ENCODE measurements at places on chromosomes 3 and 15.

GRCh38 chr3:139638518-139638917, 39.3 kb downstream of the NMNAT3 start:
- no peaks in the 10 kb centered on the region for H3K4me1 ChIP-seq
- no peak for DNase-seq
- no peak overlapping the region for H3K27ac ChIP-seq
- no peaks in the 10 kb centered on the region for H3K36me3 ChIP-seq
- H3K4me3 ChIP-seq = no peak overlapping the region

DNA sequence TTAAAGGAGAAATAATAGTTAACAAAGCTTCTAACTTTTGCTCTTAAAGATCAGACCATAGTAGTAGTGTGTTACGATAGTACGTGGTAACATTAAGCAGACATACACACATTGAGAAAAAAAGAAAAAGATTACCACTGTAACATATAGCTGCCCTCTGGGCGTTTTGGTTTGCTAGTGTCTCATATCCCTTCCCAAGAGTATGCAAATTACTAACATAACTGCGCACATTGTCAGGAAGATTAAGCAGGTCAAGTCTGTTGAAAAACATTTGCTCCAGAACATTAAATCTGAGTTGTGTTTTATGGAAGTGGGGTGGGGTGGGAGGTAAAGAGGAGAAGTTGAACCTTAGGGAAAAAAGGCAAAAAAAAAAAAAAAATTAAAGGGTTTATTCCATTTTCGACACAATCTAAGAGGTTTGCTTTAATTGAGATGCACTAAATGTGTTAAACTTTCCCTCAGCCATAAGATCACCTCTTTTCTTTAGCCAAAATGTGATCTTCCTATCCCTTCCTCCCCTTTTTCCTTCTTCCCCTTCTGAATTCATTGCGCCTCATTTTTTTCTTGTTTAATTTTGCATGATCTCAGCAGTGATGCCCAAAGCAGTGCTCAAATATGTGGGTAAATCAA, 1.5 kb upstream of the LRIG1 start:
- peaks cover 1% of the 10 kb centered on the region for H3K4me1 ChIP-seq
- H3K27me3 ChIP-seq = peaks cover 3% of the 10 kb centered on the region
- H3K27ac ChIP-seq = no peak overlapping the region

- H3K27ac ChIP-seq = no peak overlapping the region
- no peak for DNase-seq
- no peaks in the 10 kb centered on the region for H3K27me3 ChIP-seq
- H3K4me3 ChIP-seq = no peak overlapping the region
These were observed 11.9 kb downstream of the POMGNT2 start for GRCh38 chr3:43093974-43094373.

DNA sequence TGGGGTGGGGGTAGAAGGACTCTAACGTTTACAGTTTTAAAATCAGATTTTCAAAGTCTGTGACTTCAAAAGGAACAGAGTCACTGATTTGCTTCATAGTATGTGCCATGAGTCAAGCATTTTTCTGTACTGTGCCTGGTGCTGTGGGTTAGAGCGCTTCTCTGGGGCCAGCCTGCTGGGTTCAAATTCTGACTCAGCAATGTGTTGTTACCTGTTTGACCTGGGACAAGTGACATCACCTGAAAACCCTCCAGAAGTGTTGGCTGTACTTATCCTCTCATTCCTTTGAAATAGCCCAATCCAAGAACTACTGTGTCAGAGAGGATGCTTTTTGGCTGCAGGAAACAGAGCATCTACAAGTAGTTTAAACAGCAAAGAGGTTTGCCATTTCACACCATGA, 101.7 kb downstream of the LSM3 start:
- peaks cover 5% of the 10 kb centered on the region for H3K27me3 ChIP-seq
- no peaks in the 10 kb centered on the region for H3K36me3 ChIP-seq
- H3K4me1 ChIP-seq = no peaks in the 10 kb centered on the region
- no peak overlapping the region for H3K4me3 ChIP-seq
- no peak overlapping the region for H3K27ac ChIP-seq

DNA sequence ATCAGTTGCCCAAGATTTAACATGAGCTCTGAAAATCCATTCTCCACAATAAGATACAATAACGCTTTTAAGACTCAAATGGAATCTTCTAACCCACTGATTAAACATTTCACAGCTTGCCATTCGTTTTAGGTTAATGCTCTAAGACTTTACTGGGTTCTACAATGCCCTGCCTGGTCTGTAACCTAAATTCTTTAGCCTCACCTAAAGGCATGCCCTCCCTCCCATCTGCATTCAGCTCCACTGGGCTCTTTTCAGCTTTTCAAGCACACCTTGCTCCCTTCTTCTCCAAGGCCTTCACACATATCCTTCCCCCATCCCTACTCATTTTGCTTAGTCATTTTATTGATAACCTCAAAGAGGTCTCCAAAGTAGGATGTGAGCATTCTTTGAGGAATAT, 290.9 kb downstream of the LSAMP start:
- H3K36me3 ChIP-seq = no peaks in the 10 kb centered on the region
- no peaks in the 10 kb centered on the region for H3K4me1 ChIP-seq
- H3K27me3 ChIP-seq = no peaks in the 10 kb centered on the region
- DNase-seq = no peak
- H3K4me3 ChIP-seq = no peak overlapping the region

DNA sequence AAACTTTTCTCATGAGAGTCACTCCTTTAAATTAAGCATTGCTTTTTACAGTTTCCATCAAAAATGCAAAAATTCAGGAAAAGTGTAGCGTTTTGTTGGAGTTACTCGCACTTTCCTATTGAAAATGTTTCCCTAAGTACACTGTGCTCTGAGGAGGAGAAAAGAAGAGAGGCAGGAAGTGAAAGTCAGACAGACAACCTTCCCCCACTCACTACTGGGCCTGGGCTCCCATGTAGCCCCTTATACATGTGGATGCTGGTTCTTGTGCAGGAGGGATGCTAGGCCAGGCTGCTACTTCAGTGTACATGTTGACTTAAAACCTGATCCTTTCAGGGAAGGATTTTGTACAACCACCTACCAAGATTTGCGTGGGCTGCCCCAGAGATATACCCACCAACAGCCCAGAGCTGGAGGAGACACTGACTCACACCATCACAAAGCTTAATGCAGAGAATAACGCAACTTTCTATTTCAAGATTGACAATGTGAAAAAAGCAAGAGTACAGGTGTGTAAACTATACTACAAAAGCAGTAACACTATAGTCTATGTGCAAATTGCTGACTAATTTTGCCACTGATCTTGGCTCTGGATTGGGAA, 15.1 kb downstream of the KNG1 start:
- DNase-seq = no peak
- no peaks in the 10 kb centered on the region for H3K36me3 ChIP-seq
- no peak overlapping the region for H3K4me3 ChIP-seq
- peaks cover 7% of the 10 kb centered on the region for H3K27me3 ChIP-seq
- no peak overlapping the region for H3K27ac ChIP-seq

GRCh38 chr3:30069056-30069455, 537.3 kb upstream of the TGFBR2 start:
- H3K4me3 ChIP-seq = no peak overlapping the region
- no peaks in the 10 kb centered on the region for H3K36me3 ChIP-seq
- no peak overlapping the region for H3K27ac ChIP-seq
- no peaks in the 10 kb centered on the region for H3K4me1 ChIP-seq

GRCh38 chr3:37969596-37970100, 20.9 kb upstream of the VILL start:
- H3K27ac ChIP-seq = no peak overlapping the region
- peaks cover 29% of the 10 kb centered on the region for H3K36me3 ChIP-seq
- H3K27me3 ChIP-seq = no peaks in the 10 kb centered on the region

DNA sequence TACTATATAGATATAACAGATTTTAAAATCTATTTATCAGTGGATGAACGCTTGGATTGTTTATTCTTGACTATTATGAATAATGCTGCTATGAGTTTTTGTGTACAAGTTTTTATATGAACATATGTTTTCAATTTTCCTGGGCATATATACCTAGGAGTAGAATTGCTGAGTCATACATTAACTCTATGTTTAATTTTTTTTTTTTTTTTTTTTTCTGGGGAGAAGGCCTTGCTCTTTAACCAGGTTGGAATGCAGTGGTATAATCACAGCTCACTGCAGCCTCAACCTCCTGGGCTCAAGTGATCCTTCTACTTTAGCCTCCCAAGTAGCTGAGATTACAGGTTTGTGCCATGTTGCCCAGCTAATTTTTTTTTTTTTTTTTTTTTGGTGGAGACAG, 9.1 kb downstream of the CIDEC start:
- H3K4me3 ChIP-seq = no peak overlapping the region
- peak overlapping the region; percentile 65 for H3K27ac ChIP-seq
- peaks cover 7% of the 10 kb centered on the region for H3K4me1 ChIP-seq
- no peaks in the 10 kb centered on the region for H3K36me3 ChIP-seq
- no peaks in the 10 kb centered on the region for H3K27me3 ChIP-seq

- no peaks in the 10 kb centered on the region for H3K27me3 ChIP-seq
- H3K4me1 ChIP-seq = peaks cover 6% of the 10 kb centered on the region
- H3K4me3 ChIP-seq = no peak overlapping the region
- peaks cover 13% of the 10 kb centered on the region for H3K36me3 ChIP-seq
- DNase-seq = peak; percentile 41
- no peak overlapping the region for H3K27ac ChIP-seq
These were observed 5.0 kb upstream of the IL17RE start for GRCh38 chr3:9897408-9898372.

GRCh38 chr3:30007668-30008067, 598.7 kb upstream of the TGFBR2 start:
- peaks cover under 1% of the 10 kb centered on the region for H3K4me1 ChIP-seq
- no peak for DNase-seq
- no peak overlapping the region for H3K4me3 ChIP-seq
- H3K36me3 ChIP-seq = no peaks in the 10 kb centered on the region
- H3K27me3 ChIP-seq = no peaks in the 10 kb centered on the region

DNA sequence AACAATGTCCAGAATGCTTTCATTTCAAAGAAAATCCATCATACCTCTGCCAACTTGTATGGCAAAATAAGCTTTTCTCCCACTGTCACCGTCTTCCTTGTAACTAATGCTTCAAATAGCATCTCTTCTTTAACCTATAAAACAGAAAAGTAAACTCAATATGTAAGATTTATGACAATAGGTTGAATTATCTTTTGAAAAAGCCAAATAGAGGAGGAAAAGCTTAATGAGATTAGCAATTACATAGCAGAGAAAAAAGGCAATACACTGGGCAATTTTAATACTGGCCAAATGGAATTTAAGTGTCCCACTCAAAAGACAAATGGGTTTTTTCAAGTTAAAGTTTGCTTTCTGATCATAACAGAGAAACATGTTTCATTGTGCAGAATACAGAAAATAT, 118.1 kb downstream of the MYO9A start:
- H3K4me1 ChIP-seq = no peaks in the 10 kb centered on the region
- H3K27ac ChIP-seq = no peak overlapping the region
- H3K4me3 ChIP-seq = no peak overlapping the region
- no peaks in the 10 kb centered on the region for H3K36me3 ChIP-seq
- no peaks in the 10 kb centered on the region for H3K27me3 ChIP-seq

- H3K4me1 ChIP-seq = 0 out of 2 replicates have a peak, but pooled peaks cover 2% of the 10 kb centered on the region
- H3K27ac ChIP-seq = no peak overlapping the region
- H3K4me3 ChIP-seq = no peak overlapping the region
- DNase-seq = no peak
- H3K36me3 ChIP-seq = no peaks in the 10 kb centered on the region
These were observed 4.6 kb downstream of the ATP11B start for GRCh38 chr3:182797876-182798275.

DNA sequence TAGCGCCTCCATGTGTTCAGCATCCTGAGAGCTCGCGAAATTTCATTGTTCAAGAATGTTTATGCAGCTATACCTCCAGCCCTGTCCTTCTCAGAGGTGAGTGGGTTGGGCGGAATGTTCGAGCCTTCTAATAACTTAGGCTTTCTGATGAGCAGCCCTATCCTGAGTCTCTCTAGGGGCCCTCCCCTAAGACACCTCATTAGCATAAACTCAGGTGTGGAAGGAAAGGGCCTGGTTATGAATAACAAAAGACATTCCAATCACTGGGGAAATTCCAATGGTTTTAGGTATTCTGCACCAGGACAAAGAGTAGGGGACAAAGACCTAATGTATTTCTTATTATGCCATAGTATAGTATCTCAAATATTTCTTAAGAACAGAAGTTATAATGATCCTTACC, 138.1 kb upstream of the PDZRN3 start:
- peaks cover 8% of the 10 kb centered on the region for H3K4me1 ChIP-seq
- no peak overlapping the region for H3K4me3 ChIP-seq
- H3K27me3 ChIP-seq = no peaks in the 10 kb centered on the region
- no peaks in the 10 kb centered on the region for H3K36me3 ChIP-seq

GRCh38 chr3:49025005-49025792, 3.3 kb downstream of the NDUFAF3 start:
- H3K4me1 ChIP-seq = peaks cover 6% of the 10 kb centered on the region
- no peak for DNase-seq
- no peak overlapping the region for H3K4me3 ChIP-seq

- H3K27ac ChIP-seq = no peak overlapping the region
- DNase-seq = peak; percentile 19
- no peaks in the 10 kb centered on the region for H3K27me3 ChIP-seq
- no peaks in the 10 kb centered on the region for H3K4me1 ChIP-seq
These were observed 1546.5 kb downstream of the OTOL1 start for GRCh38 chr3:163043074-163043473.

DNA sequence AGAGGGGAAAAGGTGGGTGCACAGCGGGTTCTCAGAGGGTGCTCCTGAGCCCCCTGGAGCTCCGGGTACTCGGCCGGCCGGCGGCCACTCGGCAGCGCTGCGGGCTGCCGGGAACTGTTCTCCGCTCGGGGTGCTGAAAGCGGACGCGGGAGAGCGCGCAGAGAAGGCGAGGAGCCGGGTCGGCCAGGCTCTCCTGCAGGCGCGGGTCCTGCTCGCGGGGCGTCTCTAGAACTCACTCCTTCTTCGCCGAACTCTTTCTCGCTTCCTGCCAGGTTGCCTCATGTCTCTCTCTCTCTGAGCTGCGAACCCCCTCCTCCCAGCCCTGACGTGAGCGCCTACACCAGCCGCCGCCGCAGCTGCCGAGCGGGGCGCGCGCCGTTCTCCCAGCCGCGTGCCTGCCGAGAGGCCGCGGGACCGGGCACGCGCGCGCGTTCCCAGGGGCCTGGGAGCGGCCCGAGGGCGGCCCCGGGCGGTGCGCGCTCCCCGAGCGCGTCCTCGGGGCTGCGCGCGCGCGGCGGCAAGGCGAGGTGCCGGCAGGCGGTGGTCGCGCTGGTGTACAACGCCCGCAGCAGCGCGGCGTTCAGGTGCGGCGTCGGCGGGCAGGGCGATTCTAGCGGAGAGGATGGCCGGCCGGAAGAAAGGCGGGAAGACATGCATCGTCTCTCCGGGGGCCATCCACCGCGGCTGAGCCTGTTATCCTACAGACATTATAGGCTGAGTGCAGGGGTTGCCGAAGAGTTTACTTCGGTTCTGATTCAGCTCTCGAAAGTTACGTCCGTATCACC, at the start of gene PEX5L:
TSS of gene PEX5L (minus strand) at position 267 of the 785 bp plus-strand sequence. CDS start 338 bp downstream, outside the sequence.
- peak within 1 kb of the TSS; percentile 25 for H3K4me3 ChIP-seq
- no peak within 1 kb of the TSS for H3K27ac ChIP-seq
- H3K4me1 ChIP-seq = no peaks in the 10 kb centered on the region
- peak; percentile 15 for DNase-seq
